Effector memory CD8-positive, alpha-beta T cell (primary cell): ENCODE measurements at places on chromosomes 3 and 15.

DNA sequence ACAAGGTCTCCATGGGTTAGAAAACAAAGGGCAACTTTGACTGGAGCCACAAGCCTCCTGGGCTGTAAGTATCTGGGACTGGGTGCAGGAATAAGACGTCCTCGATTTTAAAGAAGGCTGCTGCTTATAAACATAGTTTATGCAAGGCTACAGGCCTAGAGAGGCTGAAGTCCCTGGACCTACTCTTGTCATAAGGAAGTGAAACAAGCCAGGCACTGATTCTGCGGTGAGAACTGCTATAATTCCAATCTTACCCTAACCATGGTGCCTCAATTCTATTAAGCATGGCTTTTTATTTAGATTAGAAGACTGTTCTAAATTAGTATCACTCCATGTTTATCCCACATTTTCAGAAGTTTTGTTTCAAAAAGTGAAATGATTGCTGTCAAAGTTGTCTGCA is 777.6 kb downstream of the PLOD2 start:
- no peak for DNase-seq

DNA sequence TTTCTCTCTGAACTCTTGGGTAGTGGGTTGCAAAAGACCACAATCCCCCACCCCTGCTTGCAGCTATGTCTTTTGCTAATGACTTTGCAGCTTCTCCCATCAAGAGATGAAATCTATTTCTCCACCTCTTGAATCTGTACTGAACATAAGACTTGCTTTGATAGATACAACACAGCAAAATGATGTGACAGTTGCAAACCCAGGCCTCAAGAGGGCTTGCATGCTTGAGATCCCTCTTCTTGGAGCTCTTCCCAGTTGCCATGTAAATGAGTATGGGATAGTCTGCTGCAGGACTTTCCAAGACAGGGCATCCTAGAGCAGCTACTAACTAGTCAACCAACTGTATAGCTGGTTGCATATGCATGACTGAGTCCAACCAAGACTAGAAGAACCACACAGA is 783.6 kb downstream of the PDCD6IP start:
- no peak for DNase-seq

- DNase-seq, result no peak
These were observed 1035.2 kb downstream of the MCTP2 start for GRCh38 chr15:95266451-95267061.

DNA sequence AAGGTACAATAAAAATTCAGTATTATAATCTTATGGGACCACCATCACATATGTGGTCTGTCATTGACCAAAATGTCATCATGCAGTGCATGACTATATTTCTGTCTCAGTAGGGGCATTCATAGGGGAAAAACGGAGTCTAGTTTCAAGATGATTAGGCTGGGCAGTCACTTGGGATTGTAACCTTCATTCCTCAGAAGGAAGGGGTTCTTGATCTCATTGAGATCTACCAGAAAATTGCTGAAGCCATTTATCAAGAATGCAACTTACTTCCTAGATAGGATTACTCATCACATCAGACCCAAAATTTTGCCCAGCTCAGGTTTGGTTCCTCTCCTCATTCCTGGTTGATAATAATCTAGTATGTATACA is 37.3 kb downstream of the BTD start:
- DNase-seq, result no peak

- no peak for DNase-seq
These were observed 4.5 kb upstream of the SEMA3B start for GRCh38 chr3:50264383-50264963.

DNA sequence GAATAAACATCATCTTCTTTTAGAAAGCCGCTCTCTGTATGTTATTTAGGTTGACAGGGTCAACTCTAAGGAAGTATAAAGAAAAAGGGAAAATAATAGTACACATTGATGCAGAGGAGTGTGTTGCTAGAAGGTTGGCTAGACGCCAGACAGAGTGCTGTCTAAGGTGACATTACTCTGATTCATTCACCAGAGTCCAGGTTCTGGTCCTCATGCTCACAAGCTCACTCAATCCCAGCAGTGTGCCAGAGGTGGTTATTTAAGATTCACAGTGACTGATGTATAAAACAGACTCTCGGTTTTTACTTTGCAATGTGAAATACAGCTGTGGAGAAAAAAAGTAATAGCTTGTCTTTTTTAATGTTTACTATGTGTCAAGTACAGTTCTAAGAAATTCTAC is 1.7 kb downstream of the CFAP44 start:
- DNase-seq, result no peak

- no peak for DNase-seq
These were observed 34.6 kb downstream of the CDIN1 start for GRCh38 chr15:36614016-36614415.
